ENCODE measurements at places on chromosomes 16 and 17. TPM values are rescaled to one million over a fixed set of nuclear protein-coding genes. Genes with fewer than 3 reads are reported as not detected.

GRCh38 chr16:54783226-54783625 lies 147.4 kb upstream of the IRX5 start:
- no peak for DNase-seq

- DNase-seq = no peak
These were observed 69.4 kb upstream of the CREBBP start for GRCh38 chr16:3949946-3950342.

DNA sequence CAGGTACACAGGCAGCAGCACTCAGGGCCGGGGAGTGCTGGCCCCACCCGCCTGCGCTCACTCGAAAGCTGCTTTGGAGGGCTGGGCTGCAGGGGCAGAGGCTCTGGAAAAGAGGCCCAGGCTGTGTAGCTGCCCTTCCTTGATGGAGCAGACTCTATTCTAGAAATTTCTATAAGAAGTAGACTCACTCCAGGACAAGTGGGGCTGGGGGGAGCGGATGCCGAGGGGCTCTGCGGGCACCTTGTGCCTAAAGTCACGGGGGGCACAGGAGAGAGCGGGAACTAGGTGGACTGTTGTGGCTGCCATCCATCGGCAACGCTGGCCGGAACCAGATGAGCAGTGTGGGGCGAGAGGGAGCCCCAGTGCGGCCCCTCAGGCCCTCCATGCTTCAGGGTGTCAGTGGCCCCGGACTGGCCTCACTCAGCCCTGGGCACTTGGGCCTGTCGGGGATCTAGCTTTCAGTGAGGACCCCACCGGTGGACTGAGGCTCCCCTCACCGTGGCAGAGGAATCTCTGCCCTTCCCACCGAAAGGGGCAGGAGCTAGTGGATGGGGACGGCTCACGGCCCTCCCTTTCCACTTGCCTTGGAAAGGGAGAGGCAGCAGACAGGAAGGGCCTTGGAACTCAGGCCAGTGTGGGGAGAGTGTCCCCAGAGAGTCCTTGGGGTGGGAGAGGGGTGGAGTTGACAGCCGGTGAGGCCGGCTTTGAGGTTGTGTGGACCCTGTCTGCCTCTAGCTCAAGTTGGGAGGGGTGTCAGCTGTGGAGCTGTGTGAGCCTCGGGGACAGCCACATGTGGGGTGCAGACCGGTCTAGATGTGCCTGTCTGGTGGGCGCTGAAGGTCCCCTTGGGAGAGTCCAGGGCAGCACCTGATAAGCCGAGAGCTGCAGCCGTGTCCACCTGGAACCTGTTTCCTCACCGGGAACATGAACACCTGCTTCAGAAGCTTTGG lies 16.6 kb downstream of the ENDOV start:
- no peak for DNase-seq

DNA sequence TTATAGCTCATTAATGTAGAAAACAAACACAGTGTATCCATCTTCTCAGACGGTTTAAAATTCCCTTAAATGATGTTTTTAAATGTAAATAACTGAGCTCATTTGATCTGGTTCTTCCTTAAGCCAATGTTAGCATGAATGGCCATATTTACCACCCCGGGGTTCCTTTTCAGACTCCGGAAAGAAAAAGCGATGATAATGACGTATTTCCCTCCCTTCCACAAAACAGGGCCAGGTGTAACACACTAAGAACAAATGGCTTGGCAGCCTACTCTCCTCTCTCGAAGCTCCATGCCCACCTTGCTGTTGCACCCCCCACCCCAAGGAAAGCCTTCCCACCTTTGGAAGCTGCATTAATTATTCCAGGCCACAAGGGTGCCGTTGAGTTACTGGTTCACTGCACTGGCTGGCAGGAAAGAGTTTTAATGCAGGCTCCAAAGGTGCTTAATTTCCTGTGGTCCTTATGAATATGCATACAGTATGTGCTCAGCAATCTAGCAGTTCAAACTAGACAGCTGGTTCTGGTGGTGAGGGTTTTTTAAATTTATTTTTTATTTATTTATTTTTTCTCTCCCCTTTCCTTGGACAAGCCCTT lies 378.9 kb downstream of the WWOX start:
- DNase-seq = peak; percentile 20

- peak; percentile 25 for DNase-seq
These were observed 458 bp downstream of the SLC12A4 start for GRCh38 chr16:67967958-67968399.

DNA sequence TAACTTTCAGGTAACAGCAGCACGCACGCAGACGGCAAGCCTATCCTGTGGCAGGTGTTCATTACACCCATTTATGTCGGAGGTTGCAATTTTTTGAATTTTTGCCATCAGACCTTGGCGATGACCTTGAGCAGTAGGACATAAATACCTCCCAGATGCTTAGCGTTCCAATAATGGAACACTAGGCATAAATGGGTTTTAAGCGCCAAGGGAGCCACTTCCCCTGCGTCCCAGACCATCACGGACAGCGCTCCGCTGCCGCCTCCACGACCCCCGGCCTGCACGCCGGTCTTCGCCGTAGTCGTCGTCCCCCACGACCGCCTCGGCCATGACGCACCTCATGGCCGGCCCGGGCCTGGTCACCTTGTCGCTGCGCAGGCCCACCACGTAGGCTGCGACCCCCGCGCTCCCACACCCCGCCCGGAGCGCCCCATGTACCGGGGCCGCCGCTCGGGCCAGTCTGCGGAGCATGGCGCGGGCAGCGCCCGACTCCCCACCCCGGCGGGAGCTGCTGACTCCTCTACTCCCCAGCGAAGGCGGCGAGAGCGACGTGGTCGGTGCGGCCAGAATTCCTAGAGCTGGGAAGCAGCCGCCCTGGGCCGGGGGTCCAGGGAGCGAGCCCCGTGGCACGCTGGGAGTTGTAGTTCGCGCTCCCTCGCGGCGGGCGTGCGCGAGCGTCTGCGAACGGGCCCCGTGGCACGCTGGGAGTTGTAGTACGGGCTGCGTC lies 22.7 kb downstream of the TMEM235 start:
- DNase-seq = peak; percentile 91

GRCh38 chr17:7946441-7946840 lies 14.4 kb downstream of the CNTROB start:
- DNase-seq = no peak

DNA sequence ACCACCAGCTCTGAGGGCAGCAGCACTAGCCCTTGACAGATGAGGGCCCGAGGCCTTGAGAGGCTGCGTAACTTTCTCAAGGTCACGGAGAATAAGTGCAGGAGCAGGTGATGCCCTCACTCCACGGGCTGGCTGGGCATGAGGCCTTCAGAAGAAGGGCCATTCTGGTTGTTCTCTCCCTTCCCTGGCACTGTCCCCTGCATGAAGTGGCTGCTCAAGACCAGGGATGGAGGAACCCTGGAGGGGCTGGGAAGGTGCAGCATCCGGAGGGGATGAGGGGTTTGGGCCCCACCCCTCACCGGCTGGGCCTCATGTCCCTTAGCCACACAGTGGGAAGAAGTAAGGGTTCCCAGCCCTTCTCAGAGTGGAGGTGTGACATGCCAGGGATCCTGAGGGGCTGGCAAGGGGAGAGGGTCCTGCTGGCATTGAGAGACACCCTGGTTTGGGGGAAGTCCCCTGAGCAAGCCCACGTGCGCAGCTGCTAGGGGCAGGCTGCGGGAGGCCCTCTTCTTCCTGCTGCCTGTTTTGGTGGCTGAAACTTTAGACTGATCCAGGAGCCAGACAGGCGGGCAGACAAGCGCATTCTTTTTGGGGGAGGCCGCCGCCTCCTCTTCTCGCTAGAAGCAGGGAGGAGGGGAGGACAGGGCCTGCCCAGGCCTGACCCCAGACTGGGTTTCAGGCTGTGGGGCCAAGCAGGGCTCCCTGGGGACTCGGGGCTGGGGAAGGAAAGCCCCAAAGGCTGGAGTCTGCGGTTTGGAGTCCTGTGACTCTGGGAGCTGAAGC lies 74.0 kb downstream of the N4BP1 start:
- DNase-seq = peak; percentile 66

- no peak for DNase-seq
These were observed 32.5 kb downstream of the PHKB start for GRCh38 chr16:47493381-47494337.

DNA sequence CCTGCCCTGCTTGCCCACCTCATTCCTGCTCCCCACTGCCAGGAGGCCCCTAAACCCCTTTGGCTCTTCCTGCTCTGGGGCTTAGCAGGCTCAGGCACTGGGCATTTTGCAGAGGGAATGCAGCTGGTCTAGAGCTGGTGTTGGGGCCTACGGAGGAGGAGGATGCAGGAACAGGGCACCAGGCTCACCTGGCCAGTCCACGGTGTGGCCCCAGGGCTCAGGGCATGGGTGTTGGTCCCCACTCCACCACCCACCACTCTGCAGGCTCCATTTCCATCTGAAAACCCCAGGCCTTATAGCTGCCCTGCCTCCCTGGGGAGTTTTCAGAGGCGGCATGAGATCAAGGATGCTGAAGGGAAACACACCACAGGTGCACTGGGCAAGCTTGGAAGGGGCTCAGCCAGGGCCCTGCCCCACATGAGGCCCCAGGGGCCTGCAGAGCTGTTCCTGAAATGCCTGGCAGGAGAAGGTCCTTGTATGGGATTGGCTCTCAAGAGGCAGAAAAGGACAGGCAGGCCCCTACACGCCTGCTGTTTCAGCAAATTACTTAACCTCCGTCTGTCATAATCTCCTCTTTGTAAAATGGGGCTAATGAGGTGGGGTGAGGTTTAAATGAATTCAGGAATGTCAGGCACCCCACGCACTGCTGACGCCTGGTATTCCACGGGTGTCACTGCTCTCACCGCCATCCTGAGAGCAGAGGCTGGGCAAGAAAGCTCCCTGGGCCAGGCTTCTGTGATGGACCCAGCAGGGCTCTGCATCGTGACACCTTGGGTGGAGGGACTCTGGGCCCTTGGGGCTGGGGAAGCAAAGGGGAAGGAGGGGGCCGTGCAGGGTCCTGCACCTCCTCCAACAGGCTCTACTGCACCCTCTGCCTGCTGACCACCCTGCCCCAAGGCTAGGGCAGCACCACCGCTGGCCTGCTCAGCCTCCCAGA lies 9.3 kb downstream of the SLC47A2 start:
- no peak for DNase-seq

GRCh38 chr16:23827057-23827456 lies 8.7 kb upstream of the PRKCB start:
- DNase-seq = no peak

GRCh38 chr16:1338855-1339675 lies 5.6 kb downstream of the BAIAP3 start:
- no peak for DNase-seq

DNA sequence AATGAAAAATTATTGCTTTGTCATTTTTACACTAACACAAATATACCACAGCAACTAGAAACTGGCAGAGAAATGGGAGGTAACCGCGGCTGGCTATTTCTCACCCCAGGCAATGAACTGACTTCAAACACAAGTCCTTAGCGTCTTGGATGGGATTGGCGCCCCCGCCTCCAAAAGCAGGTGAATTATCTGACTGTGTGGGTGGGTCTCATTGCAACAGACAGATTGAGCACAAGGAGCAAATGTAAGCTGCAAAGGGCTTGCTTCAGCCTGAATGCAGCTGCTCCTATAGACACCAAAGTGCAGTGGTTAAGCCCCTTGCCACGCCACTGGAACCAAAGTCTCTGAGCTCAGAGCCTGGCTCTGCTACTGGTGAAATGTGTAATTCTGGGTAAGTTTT lies 225.0 kb downstream of the XYLT1 start:
- no peak for DNase-seq

DNA sequence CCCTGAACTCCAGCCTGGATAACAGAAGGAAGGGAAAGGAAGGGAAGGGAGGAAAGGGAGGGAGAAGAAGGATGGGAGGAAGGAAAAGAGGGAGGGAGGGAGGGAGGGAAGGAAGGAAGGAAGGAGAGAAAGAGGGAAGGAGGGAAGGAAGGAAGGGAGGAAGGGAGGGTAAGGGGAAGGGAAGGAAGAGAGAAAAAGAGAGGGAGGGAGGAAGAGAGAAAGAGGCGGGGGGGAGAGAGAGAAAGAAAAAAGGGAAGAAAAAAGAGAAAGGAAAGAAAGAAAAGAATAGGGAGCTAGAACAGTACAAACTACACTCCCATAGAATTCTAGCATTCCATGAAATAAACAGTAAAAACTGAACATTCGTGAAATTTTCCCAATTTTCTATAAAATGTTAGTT lies 23.1 kb upstream of the TRIM37 start:
- DNase-seq = no peak

DNA sequence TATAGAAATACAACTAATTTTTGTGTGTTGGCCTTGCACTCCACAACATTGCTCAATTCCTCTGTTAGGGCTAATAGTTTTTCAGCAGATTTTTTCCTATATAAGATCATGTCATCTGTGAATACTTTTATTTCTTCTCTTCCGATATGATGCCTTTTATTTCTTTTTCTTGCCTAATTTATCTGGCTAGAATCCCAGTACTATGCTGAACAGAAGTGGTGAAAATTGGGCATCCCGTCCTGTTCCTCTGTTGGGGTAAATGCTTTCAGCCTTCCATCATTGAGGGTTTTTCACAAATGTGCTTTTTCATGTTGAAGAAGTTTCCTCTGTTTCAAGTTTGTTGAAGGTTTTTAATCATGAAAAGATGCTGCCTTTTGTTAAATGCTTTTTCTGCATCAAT lies 22.7 kb upstream of the TNFRSF13B start:
- DNase-seq = no peak

GRCh38 chr16:1102921-1103635 lies 7.0 kb upstream of the C1QTNF8 start:
- peak; percentile 58 for DNase-seq

- no peak for DNase-seq
These were observed 21.5 kb downstream of the RPH3AL start for GRCh38 chr17:330993-331701.

GRCh38 chr16:27518226-27518625 lies 31.5 kb downstream of the GTF3C1 start:
- DNase-seq = no peak

DNA sequence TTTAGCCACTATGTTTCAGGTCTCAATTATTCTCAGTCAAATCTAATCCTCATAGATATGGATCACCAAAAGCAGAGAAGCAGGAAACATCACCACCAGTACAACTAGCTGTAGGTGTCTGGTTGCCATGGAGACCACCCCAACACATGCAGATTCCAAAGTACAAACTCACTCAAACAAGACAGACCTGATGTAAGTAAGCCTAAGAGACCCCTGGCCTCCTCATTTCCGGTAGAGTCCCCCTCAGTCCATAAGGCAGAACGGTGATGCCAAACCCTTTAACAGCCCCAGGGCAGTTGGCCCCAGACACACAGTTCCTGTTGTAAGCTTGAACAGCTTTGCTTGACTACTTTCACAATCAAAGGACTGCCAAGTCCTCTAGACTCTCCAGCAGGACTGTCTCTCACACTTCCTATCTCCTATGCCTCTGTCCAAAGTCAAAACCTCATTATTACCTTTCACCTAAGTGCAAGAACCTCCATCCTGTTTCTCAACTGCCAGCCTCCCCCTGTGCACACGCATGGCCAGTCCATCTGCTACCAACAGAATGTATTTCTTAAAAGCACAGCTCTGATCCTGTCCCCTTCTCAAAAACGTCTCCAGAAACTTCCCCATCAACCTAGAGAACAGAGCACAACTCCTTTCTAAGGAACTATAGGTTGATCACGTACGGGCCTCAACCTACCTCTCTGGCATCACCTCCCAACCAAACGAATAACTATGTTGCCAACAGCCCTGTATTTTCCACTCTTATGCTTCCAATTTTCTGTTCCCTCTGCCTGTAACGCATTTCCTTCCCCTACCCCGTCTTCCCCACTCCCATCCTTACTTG lies 23.9 kb downstream of the SLC39A11 start:
- peak; percentile 88 for DNase-seq

- DNase-seq = no peak
These were observed 217.8 kb upstream of the IRX3 start for GRCh38 chr16:54504372-54504771.

The EFNB3 gene
- total RNA-seq = 1.0 TPM

The GPR139 gene
- total RNA-seq = not detected

The MYO18A gene
- 20.1 TPM for total RNA-seq

The SGF29 gene
- total RNA-seq = 24.3 TPM

The ATP2C2 gene
- total RNA-seq = not detected

Measured in Daoy (cell line).